ENCODE measurements at places on chromosomes 3 and 15.

DNA sequence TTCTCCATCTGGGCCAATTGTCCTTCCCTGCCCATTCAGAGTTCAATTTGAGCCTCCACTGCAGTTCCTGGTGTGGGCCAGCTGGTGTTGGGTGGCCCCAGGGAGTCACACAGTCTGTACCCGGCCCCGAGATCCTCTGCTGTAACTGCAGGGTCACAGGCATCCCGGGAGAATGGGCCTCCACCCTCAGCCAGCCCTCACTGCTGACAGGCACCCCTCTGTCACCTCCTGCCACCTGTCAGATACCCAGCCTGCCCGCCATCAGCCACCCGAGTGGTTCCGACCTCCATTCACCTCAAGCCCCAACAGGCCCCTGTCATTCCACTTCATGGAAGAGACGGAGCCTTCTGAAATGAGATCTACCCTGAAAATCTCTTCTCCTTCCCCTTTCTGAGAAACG, 73.2 kb downstream of the ST8SIA2 start:
- DNase-seq: no peak

DNA sequence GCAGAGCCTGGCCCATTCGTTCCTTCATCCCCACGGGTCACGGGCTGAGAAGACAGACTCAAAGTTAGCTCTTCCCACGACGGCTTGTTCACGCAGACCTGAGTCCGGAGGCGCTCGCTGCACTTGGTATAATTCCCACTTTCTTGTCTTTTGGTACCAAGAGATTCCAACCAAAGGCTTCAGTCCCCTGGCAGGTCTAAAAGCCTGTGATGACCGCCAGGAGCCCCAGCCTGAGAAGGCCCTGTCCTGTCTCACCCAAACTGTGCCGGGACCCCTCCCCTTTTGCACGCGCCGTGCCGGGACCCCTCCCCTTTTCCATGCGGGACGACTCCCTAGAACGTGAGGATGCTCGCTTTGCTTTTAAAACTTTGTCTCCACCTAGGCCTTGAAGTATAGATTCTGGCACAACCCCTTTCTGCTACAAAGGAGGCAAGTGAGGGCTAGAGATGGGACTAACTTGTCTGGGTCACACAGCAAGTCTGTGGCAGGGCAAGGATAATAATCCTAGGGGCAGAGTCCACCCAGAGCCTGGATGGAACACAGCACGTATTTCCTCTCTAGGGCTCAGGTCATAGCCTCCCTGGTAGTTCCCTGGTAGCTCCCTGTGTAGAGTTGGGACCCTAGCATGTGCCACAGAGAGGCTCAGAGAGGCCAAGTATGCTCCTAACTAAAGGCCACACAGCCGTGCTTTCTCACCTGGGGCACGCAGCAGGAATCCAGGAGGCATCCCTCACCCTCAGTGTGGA, 211.3 kb downstream of the XXYLT1 start:
- DNase-seq: no peak

GRCh38 chr3:186406669-186407635, 44.9 kb upstream of the DGKG start:
- no peak for DNase-seq

- DNase-seq: no peak
Observed at GRCh38 chr3:1908651-1909445, 189.8 kb upstream of the CNTN4 start.

GRCh38 chr15:54803134-54803808, 393.5 kb downstream of the RSL24D1 start:
- DNase-seq: no peak

GRCh38 chr15:93152951-93153350, 63.9 kb upstream of the RGMA start:
- no peak for DNase-seq

GRCh38 chr15:80951941-80952340, 37.7 kb downstream of the MESD start:
- DNase-seq: no peak

- no peak for DNase-seq
Observed at GRCh38 chr15:91866971-91867372, 13.5 kb downstream of the SLCO3A1 start.

DNA sequence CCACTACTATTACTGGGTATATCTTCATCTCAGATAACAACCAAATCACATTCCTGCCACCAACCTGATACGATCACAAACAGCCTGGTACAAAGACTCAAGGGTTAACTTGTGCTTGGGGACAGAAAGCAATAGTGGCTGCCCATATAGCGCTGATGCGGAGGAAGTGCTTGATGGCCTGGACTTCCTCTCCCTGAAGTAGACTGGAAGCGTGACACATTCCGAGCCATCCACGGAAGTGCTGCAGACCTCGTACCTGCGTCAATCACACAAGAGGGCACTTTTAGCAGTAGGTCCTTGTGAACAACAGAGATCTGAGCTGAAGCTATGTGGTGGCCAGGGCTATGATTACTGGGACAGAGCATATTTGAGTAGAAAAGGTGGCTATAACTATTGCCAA, 17.3 kb upstream of the C3orf62 start:
- DNase-seq: no peak

DNA sequence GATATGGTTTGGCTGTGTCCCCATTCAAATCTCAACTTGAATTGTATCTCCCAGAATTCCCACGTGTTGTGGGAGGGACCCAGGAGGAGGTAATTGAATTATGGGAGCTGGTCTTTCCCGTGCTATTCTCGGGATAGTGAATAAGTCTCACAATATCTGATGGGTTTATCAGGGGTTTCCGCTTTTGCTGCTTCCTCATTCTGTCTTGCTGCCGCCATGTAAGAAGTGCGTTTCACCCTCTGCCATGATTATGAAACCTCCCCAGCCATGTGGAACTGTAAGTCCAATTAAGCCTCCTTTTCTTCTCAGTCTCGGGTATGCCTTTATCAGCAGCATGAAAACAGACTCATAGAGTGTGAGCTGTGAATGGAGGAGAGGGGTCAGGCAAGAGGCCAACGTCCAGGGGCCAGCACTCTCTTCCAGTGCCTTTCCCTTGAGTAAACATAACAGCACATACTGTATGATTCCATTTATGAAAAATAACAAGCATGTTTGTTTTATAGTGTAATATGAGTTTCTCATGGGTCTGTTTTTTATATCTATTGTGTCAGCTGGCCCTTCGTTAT, 16.3 kb upstream of the LCTL start:
- DNase-seq: no peak

DNA sequence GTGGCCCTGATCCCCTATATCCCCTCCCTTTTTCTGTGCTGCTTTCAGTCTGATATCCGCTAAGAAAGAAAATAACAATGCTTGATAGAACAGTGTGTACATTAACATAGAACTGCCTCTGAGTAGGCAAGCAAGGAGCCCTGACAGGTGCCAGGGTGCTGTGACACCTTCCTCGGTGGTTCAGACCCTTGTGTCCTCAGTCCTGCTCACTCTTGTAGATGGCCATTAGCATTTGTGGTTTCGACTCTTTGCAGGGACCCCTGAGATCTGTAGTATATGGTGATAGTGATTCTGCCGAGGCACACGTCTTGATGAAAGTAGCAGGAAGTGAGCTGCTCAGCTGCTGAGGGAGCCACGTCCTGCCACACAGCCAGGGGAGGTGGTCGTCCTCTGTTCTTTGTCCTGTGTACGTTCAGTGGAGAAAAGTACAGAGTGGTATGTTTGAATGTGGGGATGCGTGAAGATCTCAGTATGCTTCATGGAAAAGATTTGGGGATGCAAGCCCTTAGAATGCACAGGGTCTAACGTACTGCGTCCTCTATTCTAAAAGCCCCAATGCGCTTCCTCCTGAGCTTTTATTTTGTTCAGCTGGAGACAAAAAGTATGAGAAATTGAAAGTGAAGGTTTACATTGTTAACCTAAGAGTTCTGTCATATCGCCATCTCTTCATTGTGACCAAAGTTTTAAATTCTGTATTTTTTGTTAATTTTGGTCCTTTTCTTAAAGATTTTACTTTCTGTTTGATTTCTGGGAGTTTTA, 35.4 kb downstream of the PXYLP1 start:
- DNase-seq: no peak

GRCh38 chr3:14228681-14229470, 50.3 kb downstream of the LSM3 start:
- DNase-seq: no peak

GRCh38 chr15:90681480-90681879, 35.7 kb upstream of the BLM start:
- no peak for DNase-seq
